ENCODE measurements at places on chromosomes 13 and 19.

DNA sequence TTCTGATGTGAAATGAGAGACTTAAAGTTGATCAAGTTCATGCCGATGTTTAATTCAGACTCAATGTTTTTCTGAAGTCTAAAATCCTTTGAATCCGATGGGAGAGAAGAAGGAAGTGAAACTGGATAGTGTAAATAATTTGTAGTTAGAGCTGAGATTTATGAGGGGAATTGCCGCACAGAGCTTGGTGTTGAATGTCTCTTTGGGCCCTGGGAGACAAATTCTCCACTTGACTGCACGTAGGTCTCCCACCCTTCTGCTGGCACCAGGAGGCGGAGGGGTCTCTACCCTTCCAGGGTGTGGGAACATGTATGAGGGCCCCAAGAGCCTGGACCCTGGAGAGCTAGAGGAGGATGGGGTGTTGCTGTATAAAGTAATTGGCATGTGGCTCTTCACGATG, 140.8 kb upstream of the SERP2 start:
- DNase-seq = no peak

- DNase-seq = peak; percentile 59
Observed at GRCh38 chr19:42295831-42296525, 6.0 kb upstream of the PRR19 start.

DNA sequence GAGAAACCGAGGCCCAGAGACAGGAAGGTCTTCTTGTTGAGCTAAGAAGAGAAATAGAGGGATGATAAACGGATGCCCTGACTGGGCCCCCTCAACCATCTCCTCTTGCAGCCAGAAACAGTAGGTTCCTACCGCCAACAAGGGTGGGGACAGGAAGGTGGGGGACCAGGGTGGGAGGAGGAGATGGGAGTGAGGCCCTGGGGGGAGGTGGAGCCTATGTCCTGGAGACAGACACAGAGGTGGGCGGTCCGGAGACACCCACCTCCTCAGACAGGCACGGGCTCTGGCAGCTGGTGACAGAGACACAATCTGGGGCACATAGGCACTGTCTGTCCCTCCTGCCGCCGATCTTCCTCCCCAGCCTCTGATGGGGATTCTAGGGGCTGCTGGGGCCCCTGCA, 16.9 kb downstream of the GADD45B start:
- DNase-seq = no peak

DNA sequence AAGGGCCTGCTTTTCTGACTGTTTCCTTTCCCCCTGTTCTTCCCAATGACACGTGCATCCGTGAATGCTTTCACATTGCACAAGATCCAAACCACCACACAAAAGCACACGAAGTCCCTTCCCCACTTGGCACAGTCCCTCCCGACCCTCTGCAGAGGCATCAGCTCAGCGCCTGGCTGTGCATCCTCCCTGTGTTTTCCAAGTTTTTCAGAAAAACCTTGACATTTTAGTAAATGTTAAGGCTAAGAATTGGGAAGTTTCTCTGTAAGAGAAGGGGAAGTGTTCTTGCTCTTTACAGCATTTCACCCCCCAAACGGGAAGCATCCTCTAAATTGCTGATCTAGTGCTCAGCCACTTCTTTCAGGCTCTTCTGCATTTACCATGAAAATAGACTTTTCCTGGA, 94.5 kb upstream of the TM9SF2 start:
- no peak for DNase-seq
